ENCODE measurements at places on chromosomes 5 and 9. TPM values are rescaled to one million over a fixed set of nuclear protein-coding genes. Genes with fewer than 3 reads are reported as not detected.

GRCh38 chr5:133247881-133248624, 196.2 kb downstream of the HSPA4 start:
- DNase-seq: peak; percentile 78

- peak; percentile 83 for DNase-seq
These were observed at the start of gene SLC35D2 for GRCh38 chr9:96383165-96383942. SLC35D2 (minus strand) TSS chr9:96383711; CDS start chr9:96383634, 77 bp downstream.

GRCh38 chr5:145520335-145520734, 314.8 kb downstream of the PRELID2 start:
- DNase-seq: no peak

DNA sequence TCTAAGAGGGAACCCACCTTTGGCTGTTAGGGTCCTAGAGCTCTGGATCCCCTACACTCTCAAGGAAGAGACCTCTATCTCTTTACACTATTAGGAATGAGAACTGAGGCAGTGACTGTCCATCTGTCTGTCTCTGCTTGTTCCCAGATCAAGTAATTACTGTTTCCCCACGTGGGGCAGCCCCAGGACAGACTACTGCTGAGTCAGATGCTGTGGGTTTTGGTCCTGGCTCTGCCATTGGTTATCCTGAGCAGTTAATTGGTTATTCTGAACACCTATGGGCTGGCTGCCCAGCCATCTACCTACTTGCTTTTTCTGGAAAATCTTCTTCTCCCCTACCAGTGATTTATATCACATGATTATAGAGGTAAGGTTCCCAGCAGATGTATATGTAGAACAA, 33.3 kb downstream of the FBXO10 start:
- DNase-seq: no peak

Gene PCDHA9
- 1.6 TPM for total RNA-seq

DNA sequence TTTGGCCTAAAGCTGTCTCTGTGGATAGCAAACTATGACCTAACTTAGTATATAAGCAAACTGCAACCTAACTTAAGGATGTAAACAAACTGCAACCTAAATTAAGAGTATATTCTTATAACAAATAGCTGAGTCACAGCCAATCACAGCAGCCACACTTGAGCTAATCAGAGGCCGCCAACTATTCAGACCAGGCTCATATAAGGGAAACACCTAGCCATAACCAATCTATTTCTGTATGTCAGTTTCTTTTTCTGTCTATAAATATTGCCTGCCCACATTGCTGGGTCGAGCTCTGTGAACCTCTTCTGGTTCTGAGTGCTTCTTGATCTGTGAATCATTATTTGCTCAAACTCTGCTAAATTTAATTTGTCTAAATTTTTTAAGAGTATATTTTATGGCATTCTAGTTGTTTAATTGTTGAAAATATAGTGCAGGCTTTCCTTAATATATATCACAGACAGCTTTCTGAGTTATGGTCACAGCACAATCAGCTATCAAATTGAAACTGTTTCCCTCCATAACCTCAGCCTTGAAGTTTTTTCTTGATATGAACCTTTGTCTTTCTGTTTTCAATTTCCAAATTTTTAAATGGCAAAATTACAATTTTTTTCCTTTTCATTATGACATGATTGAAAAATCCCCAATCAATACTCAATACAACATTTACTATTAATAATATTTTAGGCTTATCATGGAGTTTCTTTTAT, 327.1 kb upstream of the NUDT12 start:
- DNase-seq: no peak

- DNase-seq: no peak
These were observed 661.6 kb upstream of the C9orf72 start for GRCh38 chr9:28234894-28235277.

DNA sequence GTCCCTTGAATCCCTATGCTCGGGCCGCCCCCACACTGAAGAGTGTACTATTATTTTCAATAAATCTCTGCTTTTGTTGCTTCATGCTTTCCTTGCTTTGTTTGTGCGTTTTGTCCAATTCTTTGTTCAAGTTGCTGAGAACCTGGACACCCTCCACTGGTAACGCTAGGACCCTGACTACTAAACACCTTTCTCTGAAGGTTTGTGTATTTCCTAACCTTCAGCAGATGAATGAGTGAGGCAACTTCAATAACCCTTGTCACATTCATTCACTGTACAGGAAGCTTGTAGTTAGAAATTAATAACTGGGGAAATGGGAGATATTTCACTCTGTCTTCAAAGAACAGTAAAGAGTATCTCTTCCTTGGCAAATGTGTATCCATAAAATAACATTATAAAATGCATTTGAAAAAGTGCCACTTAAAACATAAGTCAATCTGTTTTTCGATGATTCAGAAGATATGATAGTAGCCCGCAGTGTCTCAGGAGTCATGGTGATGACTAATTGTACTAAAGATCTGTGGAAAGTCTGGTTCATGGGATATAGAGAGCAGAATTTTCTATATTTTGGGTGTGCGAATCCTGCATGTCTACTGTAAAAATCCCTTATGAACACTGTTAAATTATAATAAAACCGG, 43.2 kb upstream of the ANKH start:
- no peak for DNase-seq

DNA sequence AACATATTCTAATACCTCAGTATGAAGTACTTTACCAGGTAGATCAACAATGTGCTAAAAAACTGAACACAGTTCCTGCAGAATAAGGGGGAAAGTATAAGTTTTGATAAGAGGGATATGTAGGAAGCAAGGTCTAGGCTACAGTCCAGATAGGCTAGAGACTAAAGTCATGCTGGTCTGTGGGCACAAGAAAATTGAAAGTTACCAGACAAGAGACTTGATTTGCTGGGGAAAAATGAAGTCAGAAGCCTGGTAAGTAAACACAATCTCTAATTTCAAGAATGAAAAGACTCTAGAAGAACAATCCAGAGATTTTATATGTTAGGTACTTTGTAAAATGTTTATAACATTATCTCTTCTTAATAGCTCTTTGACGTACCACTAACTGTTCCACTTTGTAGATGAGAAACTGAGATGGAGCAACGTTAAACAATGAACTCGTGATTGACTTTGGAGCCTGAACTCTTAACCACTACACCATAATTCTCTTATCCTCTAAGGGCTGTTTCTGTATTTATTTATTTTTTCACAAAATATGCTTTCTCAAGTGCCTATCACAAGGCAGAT, 19.5 kb downstream of the ADAMTS6 start:
- no peak for DNase-seq

- no peak for DNase-seq
These were observed 201.8 kb downstream of the DRD1 start for GRCh38 chr5:175242207-175242606.

GRCh38 chr9:76333388-76333787, 60.8 kb downstream of the RFK start:
- DNase-seq: no peak

Gene DMGDH
- total RNA-seq: 8.9 TPM

DNA sequence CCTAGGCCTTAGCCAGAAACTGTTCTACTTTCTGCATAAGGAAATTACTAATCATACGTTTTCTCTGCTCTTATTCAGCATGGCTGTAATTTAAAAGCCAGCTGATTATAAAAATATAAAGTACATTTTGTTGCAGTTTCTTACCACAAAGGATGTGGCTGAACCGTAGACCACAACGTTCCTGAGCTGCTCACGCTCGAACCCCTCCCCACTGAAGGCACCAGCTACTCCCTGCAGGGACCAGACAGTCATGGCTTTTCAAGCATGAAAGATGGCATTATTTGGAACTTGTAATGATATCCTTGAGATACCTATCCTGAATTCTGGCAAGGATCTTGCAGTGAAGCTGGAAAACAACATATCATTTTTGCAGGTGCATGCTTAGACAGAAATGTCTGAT, 91.8 kb upstream of the DMRT1 start:
- no peak for DNase-seq

DNA sequence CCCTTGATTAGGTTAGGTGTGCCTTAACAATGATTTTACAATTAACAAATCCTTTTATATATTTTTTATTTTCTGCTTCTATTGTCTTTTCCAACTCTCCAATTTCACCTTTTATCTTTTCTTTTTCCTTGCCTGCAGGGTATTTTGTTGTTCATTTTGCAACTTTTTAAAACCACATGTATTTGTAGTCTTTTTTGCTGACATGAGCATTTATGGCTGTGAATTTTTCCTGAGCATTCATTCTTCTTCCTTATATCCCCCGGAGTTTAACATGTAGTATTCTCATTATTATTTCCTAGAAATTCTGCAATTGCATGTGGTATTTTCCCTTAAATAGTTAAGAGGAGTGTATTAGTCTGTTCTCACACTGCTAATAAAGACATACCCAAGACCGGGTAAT, 41.6 kb downstream of the FAM81B start:
- DNase-seq: no peak

Gene BHMT2
- not detected for total RNA-seq

Gene NEUROG1
- total RNA-seq: not detected

Gene PPIC
- 118 TPM for total RNA-seq

Gene KCNIP1
- 0.09 TPM for total RNA-seq

GRCh38 chr5:145777445-145778063, 57.6 kb downstream of the PRELID2 start:
- no peak for DNase-seq

DNA sequence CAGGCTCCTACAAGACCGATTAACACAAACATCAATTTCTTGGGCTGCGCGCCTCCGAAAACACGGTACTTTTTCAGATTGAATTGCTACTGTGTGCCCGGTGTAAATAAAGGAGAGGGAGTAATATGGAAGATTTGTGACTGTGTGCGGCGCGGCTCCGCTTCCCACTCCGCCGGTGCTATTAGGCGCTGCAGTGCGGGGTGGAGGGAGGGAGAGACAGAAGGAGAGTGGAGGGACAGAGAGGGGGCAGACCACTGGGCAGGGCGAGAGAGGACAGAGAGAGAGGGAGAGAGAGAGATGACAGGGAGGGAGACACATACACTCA, 24.7 kb upstream of the RNU6ATAC start:
- no peak for DNase-seq

DNA sequence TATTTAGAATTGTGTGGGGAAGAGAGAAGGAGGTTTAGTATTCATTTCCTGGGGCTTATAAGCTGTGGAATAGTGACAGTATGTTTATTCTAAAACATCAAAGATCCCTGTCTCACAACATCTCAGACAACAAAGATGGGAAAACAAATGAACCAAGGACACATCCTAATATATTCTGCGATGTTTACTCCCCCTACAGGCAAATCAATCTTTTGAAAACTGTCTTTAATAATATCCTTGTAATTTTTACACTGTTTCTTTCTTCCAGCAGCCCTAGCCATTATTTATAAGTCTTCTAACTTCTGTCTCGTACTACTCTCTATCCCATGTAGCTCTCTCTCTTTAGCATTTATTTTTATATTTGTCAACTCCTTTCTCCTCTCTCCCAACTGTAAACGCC, 33.5 kb upstream of the TMEM252 start:
- DNase-seq: peak; percentile 16

GRCh38 chr9:101650142-101650541, 55.4 kb upstream of the PPP3R2 start:
- no peak for DNase-seq

Gene TTC23L
- 0.98 TPM for total RNA-seq

GRCh38 chr9:82890401-82890800, 172.5 kb downstream of the RASEF start:
- no peak for DNase-seq

DNA sequence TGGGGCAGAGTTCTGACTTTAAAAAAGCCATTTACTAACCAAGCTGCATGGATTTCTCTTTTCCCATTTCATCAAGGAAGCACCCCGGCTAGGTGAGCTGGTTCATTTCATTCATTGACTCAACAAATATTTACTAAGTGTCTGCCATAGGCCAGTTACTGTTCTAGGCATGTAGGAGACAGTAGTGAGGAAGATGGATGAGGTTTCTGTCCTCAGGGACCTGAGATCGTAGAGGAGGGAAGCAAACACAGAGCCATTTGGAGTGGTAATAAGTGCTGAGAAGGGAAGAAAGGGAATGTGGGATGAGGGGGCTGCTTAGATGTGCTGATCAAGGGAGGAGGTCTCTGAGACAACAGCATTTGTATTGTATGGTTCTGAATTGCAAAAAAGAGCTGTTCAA, 120.4 kb downstream of the C9orf152 start:
- no peak for DNase-seq

DNA sequence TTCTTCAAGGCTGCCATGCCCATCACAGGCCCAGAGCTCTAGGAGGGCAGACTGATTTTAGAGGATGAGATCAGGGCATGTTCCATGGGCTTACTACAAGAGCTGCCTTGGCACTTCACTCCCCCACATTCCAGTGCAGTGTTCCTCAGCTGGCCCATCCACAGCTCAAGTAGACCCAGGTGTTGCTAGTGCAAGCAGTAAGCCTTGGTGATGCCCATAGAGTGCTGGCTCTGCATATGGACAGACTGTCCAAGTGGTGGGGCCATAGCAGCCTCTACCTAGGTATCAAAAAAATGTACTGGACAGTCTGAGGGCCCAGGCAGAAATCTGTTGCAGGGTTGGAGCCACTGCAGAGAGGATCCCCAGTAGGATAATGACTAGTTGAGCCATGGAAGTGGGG, 366.6 kb downstream of the FGF10 start:
- no peak for DNase-seq

- DNase-seq: no peak
These were observed 160.7 kb downstream of the GLIS3 start for GRCh38 chr9:4139196-4139595.

Gene PLCXD3
- 19.3 TPM for total RNA-seq

GRCh38 chr9:122133263-122133983, 26.2 kb downstream of the NDUFA8 start:
- no peak for DNase-seq

DNA sequence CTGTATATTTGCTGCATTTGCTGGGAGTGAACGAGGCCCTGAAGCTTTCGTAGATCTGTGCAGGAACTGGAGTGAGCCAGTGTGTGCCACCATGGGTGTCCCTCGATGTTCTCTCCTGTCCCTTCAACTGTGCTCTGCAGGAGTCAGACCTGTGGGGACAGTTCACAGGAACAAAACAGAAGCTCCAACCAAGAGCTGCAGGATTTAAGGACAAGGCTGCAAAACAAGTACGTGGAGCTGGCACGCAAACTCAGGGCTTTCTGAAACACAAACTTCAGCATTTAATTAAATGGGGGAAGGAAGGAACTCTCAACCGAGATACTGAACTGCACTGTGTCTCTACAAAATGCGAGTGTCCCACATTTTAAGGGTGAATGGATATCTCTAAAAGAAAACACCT, 24.2 kb downstream of the BASP1 start:
- no peak for DNase-seq

GRCh38 chr5:140025736-140026135, 17.4 kb downstream of the NRG2 start:
- DNase-seq: no peak

- DNase-seq: no peak
These were observed 113.3 kb upstream of the LHFPL2 start for GRCh38 chr5:78761840-78762239.

- DNase-seq: peak; percentile 44
These were observed 295.4 kb upstream of the RIOK2 start for GRCh38 chr5:97478483-97478882.

GRCh38 chr5:166977911-166978422, 1313.5 kb upstream of the WWC1 start:
- no peak for DNase-seq

- peak; percentile 62 for DNase-seq
These were observed 136.3 kb upstream of the RASEF start for GRCh38 chr9:83199240-83199639.

- DNase-seq: no peak
These were observed 112.0 kb upstream of the ZNF366 start for GRCh38 chr5:72619251-72619650.

- peak; percentile 92 for DNase-seq
These were observed 183.9 kb downstream of the C9orf50 start for GRCh38 chr9:129436751-129437625.

GRCh38 chr5:172502969-172503368, 48.6 kb upstream of the SH3PXD2B start:
- peak; percentile 9 for DNase-seq

Gene GLRA1
- total RNA-seq: not detected

GRCh38 chr5:159533197-159533596, 202.9 kb upstream of the IL12B start:
- DNase-seq: no peak

Gene SPOCK1
- 2.6 TPM for total RNA-seq

Measured in cardiac muscle cell (in vitro differentiated cells and primary cell).